ENCODE measurements at places on chromosomes 13 and 19.
A peak's percentile ranks its signal among the peaks of the same experiment; 100 is the strongest.

DNA sequence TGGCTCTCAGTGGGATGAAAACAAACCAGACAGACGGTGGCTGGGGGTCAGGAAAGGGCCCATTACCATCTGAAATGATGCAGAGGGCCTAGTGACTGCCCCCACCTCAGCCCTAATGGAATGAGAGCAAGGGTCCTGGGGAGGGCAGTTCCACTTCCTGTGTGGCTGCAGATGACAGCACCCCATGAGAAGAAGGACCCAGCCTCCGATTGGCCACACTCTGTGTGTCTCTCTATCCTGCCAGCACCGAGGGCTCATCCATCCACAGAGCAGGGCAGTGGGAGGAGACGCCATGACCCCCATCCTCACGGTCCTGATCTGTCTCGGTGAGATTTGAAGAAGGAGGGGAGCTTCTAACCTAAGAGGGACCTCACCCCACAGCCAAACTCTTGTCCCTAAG is 498 bp downstream of the LILRB1 start:
- no peak for DNase-seq

DNA sequence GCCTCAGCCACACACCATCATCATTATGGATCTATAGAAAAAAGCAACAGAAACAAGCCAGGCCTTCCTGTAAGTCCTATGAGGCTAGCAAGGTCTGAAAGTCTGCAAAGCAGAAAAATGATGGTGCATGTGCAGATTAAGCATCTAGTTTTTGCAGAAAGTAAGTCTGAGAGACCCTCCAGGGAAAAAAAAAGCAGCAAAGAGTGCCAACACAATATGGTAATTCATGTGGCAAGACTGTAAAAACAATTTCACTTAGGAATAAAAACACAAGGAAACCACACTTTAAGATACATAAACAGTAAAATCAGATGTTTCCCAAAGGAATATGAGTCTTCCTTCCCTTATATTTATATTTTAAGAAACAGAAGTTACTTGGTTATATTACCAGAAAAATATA is 112.3 kb upstream of the FBXL3 start:
- DNase-seq: no peak

DNA sequence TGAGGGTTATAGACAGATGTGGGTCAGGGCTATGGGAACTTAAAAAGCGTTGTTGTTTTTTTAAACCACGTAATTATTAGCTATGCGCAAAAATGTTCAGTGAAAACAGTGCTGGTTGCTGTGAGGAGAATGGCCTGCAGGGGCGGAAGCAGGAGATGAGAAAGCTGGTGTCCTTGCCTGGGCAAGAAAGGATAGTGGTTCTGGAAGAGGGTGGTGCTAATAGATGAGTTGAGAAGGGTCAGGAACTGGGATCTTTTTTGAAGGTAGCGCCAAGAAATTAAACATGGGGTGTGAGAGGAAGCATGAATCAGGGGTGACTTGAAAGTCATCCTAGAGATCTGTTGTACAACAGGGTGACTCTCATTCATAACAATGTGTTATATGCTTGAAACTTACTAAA is 4.8 kb upstream of the SMG9 start:
- peak; percentile 71 for DNase-seq

GRCh38 chr13:35712907-35713761 is 236.6 kb upstream of the MAB21L1 start:
- no peak for DNase-seq

GRCh38 chr19:1256646-1257474 is 8.5 kb downstream of the MIDN start:
- DNase-seq: no peak

GRCh38 chr13:60012488-60012887 is 151.2 kb downstream of the DIAPH3 start:
- DNase-seq: no peak

DNA sequence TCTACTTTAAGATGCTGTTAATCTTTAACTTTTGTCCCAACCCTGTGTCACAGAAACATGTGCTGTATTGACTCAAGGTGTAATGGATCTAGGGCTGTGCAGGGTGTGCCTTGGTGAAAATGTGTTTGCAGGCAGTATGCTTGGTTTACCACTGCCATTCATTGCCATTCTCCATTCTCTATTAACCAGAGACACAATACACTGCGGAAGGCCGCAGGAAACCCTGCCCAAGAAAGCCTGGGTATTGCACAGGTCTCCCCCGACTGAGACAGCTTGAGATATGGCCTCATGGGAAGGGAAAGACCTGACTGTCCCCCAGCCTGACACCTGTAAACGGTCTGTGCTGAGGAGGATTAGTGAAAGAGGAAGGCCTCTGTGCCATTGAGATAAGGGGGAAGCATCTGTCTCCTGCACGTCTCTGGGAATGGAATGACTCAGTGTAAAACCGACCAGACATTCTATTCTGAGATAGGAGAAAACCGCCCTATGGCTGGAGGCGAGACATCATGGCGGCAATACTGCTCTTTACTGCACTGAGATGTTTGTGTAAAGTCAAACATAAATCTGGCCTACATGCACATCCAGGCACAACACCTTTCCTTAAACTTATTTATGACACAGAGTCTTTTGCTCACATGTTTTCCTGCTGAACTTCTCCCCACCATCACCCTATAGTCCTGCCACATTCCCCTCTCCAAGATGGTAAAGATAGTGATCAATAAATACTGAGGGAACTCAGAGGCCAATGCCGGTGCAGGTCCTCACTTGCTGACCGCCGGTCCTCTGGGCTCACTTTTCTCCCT is 13.1 kb upstream of the ZNF888 start:
- peak; percentile 12 for DNase-seq

Measured in lung microvascular endothelial cell (primary cell).